Stimulated activated effector memory CD8-positive, alpha-beta T cell treated with anti-CD3 and anti-CD28 coated beads, Interleukin-12 subunit alpha, Interleukin-12 subunit beta, amount 100 ng/mL, for 72 hours (primary cell): ENCODE measurements at places on chromosomes 13 and 19.

GRCh38 chr13:20185366-20186056 lies 7.2 kb downstream of the GJB2 start:
- no peak for DNase-seq

DNA sequence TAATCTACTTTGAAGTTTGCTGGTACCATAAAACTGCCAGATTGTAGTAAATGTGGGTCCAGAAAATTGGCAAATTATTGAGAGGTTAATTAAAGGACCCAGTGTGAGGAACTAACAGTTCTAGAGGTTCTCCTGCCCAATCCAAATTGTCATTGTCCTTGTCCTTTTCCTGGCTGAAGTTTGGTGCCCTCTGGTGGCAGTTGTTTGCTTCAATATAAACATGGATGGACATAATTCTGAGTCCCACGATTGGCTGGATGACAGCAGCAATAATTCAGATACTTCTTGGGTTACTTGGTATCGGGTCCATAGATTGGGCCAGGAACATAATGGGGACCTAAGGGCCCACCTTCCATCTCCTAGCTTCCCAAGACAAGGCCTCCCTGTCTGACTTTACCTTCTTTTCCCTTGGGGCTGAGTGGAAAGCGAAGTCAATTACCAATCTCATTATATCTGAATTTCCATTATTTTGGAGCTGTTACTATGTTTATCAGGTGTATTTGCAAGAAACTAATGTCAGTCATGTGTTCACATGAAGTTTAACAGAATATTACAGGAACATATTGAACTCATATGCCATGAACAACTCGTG lies 33.8 kb upstream of the GARRE1 start:
- DNase-seq, result peak; percentile 76

- no peak for DNase-seq
These were observed 120.2 kb downstream of the UBL3 start for GRCh38 chr13:29730253-29730652.

DNA sequence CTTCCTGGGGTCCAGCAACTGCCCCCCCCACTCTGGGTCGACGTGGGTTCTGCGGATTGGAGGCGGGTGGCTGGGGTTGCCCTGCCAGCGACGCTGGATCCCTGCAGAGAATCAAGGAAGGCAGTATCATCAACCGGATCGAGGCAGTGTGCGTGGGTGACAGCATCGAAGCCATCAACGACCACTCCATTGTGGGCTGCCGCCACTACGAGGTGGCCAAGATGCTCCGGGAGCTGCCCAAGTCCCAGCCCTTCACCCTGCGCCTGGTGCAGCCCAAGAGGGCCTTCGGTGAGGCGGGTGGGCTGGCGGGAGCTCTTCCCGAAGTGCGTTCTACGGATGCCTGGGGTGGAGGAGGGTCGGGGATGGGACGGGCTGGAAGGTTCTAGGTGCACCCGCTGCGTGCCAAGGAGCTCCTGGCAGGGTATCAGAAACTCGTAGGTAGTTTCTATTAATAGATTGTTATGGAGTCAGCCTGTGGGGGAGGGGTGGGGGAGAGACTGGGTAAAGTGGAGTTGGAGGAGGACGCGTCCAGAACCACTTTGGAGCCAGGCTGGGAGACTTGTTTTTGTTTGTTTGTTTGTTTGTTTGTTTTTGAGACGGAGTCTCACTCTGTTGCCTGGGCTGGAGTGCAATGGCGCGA lies 1.5 kb downstream of the GIPC3 start:
- DNase-seq, result no peak

- no peak for DNase-seq
These were observed 201.8 kb upstream of the SERP2 start for GRCh38 chr13:44171861-44172260.

GRCh38 chr19:54492568-54492967 lies 10.1 kb upstream of the LAIR2 start:
- no peak for DNase-seq

DNA sequence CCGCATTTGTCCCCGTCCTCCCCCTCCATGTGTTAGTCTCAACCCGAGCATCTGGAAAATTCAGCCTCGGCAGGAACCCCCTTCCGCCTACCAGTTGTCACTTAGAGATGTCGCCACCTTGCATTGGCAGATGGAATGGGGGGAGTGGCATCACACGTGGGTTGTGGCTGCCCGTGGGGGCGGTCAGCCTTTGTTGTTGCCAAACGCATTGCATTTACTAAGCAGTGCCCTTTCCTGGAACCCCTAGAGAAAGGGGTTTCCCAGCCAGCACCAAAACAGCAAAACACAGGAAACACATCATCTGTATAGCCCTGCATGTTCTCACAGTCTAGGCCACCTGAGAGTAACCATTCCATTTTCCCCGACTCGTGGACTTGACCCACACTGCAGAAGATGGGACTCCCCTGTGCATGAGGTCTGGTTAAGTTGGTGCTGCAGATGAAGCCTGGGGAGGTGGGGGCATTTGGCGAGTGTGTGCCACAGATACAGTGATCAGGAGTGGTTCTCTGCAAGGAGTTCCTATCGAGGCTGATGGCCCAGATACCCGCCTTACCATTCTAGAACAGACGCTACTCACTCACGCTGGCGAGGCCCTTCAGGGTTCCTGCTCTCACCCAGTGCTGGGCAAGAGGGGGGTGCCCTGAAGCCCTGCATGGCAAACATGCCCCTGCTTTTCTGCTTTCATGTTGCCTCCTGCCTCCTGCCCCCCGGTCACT lies 38.3 kb downstream of the TMED1 start:
- DNase-seq, result peak; percentile 98

DNA sequence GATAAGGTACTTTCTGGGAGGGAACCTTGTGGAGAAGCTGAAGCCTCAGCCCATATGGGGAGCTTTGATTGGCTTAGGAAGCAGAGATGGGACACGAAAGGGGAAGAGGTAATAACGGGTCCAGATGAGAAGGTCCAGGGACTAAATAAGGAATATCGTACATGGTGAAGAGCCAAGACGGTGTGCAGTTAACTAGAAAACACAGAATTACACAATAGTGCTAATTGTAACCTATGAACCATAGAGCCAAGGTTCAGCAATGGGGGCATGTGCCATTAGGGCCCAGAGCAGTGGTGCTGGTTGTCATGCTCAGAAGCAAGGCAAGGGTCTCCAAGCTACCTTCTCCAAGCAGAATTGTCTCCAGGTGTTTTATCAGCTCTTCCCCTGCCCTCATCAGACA lies 106.1 kb downstream of the IRS2 start:
- no peak for DNase-seq

- no peak for DNase-seq
These were observed 12.4 kb upstream of the TINCR start for GRCh38 chr19:5580161-5580571.

- DNase-seq, result no peak
These were observed 8.3 kb upstream of the NTN5 start for GRCh38 chr19:48681127-48681470.

GRCh38 chr13:94706843-94707399 lies 5.4 kb downstream of the SOX21 start:
- no peak for DNase-seq

DNA sequence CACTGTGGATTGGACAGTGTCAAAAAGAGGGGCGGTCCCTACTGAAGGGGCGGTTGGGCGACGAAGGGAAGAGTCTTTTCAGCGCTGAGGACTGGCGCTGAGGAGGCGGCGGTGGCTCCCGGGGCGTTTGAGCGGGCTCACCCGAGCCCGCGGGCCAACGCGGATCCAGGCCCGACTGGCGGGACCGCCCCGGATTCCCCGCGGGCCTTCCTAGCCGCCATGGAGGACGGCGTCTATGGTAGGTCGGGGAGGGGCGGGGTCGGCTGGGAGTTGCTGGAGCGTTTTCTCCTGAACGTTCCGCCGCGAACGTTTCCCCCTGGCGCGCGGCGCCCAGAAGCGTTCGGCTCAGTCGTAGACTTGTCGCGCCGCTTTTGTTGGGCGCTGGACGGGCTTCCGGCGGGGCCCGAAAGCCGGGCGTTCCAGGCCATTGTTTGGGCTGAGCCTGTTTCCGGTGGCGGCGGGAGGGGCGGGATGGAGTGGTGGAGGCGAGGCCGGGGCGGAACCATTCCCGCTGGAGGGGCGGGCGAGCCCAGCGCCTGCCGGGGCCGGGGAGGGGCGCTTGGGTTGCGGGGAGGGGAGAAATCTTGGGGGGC lies at the start of gene CYTH2:
TSS of gene CYTH2 (plus strand) at position 81 of the 593 bp plus-strand sequence. CDS start at position 220, 139 bp downstream.
- peak; percentile 83 for DNase-seq

GRCh38 chr19:16340092-16340491 lies 15.5 kb downstream of the KLF2 start:
- DNase-seq, result no peak

DNA sequence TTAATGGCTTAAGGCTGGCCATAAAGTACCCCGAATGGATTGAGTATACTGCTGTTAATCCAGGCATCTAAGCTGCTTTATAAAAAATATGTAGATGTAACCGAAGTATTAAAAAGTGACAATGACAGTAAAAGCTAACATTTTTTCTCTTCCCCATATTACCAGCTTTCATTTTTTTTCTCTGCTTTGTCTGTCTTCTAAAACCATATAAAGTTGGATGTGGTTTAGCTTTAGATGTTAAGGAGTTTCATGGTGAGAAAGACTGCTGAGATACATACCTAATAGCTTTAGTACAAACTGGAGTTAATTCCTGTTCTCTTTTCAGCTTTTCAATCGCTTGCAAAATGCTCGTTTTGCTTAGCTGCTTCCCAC lies 838 bp downstream of the AKAP11 start:
- DNase-seq, result no peak

DNA sequence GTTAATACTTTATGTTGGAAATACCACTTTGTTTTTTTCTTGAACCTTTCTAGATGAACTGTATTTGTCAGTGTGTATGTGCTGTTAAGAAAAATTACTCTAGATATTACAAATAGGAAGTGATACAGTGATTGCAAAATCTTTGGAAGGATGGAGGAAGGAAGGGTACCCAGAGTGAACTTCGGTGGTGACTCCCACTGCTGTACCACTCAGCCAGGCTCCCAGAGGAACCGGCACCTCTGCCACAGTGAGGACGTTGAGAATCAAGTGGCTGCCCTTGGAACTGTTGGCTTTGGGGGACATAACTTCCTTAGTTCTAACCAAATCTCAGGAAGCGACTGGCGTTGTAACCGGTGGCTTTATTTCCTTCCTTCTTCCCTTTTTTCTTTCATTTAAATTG lies 184.7 kb downstream of the PCCA start:
- no peak for DNase-seq

GRCh38 chr13:34647379-34648150 lies 294.5 kb upstream of the NBEA start:
- DNase-seq, result no peak

GRCh38 chr13:52950436-52950956 lies 78.1 kb upstream of the OLFM4 start:
- DNase-seq, result no peak

GRCh38 chr19:39398297-39398864 lies 7.2 kb downstream of the MED29 start:
- DNase-seq, result no peak

- no peak for DNase-seq
These were observed 16.0 kb downstream of the FXYD5 start for GRCh38 chr19:35170359-35171061.

- no peak for DNase-seq
These were observed 1.4 kb downstream of the ZNF324 start for GRCh38 chr19:58468216-58468839.

- DNase-seq, result no peak
These were observed 390.3 kb downstream of the TBC1D4 start for GRCh38 chr13:75091718-75092117.

DNA sequence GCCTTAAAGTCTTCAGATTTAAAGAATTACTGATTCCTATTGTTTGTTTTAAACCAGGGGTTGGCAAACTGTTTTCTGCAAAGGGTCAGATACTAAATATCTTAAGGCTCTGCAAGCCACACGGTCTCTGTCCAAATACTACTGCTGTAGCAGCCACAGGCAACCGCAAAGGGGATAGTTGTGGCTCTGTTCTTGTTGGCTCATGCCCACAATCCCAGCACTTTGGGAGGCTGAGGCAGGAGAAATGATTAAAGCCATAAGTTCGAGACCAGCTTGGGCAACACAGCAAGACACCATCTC lies 22.4 kb downstream of the RANBP3 start:
- no peak for DNase-seq

DNA sequence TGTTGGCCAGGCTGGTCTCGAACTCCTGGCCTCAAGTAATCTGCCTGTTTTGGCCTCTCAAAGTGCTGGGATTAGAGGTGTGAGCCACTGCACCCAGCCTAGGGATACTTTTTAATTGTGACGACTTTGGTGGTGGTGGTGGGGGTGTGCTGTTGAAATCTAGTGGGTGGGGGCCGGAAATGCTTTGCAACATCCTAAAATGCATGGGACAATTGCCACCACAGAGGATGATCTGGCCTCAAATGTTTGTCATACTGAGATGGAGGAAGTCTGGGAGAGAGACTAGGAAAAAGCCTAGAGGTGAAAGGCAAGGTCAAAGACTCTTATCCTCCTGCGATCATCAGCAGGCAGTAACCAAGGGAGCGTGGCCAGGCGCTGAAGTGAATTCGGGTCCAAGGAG lies 1.4 kb downstream of the NWD1 start:
- DNase-seq, result no peak

DNA sequence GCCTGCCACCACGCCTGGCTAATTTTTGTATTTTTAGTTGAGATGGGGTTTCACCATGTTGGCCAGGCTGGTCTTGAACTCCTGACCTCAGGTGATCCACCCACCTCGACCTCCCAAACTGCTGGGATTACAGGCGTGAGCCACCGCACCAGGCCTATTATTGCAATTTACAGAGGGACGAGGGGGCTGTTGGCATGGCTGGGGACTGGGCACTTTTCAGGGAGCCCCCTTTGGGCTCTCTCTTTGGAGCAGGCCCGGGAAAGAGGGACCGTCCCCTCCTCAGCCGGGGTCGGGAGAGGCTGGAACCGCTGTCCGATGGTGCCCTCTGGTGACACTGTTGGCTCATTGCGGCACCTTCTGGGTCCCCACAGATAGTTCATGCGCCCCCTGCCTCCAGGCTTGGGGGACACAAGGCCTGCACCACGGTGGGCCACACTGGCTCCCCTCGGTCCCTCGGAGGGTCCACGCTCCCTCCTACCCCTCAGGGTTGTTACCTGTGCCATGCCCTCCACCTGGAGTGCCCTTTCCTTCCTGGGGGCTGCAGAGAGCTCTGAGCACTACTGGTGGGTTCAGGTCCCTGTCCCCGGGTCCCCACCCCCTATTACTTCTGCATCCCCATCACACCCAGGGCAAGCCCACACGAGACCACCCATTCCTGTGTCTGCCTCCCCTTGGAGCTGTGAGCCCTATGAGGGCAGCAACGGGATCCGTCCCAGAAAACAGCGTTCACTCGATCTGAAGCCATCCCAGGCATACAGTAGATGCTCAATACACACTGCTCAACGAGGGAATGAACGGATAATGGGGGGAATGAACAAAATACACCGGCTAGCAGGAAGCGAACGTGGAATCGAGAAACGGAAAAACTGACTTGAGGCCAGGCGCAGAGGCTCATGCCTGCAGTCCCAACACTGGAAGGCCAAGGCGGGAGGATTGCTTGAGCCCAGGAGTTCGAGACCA lies 12.5 kb downstream of the FEM1A start:
- peak; percentile 87 for DNase-seq

DNA sequence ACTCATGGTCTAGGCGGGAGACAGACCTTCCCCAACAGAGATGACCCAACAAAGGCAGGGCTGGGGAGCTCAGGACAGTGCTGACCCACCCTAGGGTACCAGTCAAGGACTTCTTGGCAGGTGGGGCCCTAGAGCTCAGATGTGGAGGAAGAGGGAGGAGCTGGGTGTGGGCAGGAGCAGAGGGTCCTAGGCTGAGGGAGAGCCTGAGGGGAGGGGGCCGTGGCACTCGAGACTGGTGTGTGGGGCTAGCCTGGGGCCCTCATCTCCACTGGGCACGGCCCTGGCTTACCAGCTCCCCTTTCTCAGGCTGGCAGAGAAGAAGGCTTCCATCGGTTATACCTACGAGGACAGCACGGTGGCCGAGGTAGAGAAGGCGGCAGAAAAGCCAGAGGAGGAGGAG lies 18.6 kb downstream of the CLASRP start:
- DNase-seq, result no peak

GRCh38 chr13:35957996-35958395 lies 173.2 kb downstream of the DCLK1 start:
- no peak for DNase-seq
